ENCODE measurements at places on chromosomes 7 and 10. TPM values are rescaled to one million over a fixed set of nuclear protein-coding genes. Genes with fewer than 3 reads are reported as not detected.

The PLEKHS1 gene
- not detected for total RNA-seq

The GARIN1A gene
- total RNA-seq: 2.2 TPM

The ANKRD26 gene
- 10.5 TPM for total RNA-seq

The NANOS1 gene
- 0.69 TPM for total RNA-seq

The TAS2R41 gene
- total RNA-seq: not detected

The SLC25A13 gene
- total RNA-seq: 30.9 TPM

The KIF20B gene
- 25.3 TPM for total RNA-seq

The TRPV5 gene
- total RNA-seq: not detected

The GNA12 gene
- total RNA-seq: 114 TPM

The NEUROG3 gene
- not detected for total RNA-seq

The DKK1 gene
- total RNA-seq: not detected

The MACROH2A2 gene
- not detected for total RNA-seq

The ARF5 gene
- total RNA-seq: 77.1 TPM

The HOXA3 gene
- not detected for total RNA-seq

The SPDYE8 gene
- not detected for total RNA-seq

The NPFFR1 gene
- total RNA-seq: not detected

The SMKR1 gene
- total RNA-seq: 3.8 TPM

The HSPA12A gene
- total RNA-seq: 18.8 TPM

The CROT gene
- 12.4 TPM for total RNA-seq

The COL17A1 gene
- total RNA-seq: not detected

The CXCL12 gene
- not detected for total RNA-seq

The HOXA2 gene
- total RNA-seq: not detected

The MYH16 gene
- total RNA-seq: not detected

The GDF10 gene
- not detected for total RNA-seq

The PDE6C gene
- not detected for total RNA-seq

The CPA2 gene
- total RNA-seq: not detected

The TMEM229A gene
- not detected for total RNA-seq

The KCNIP2 gene
- total RNA-seq: 3.5 TPM

The AUTS2 gene
- 37.4 TPM for total RNA-seq

The CNPY1 gene
- not detected for total RNA-seq

The PAX4 gene
- total RNA-seq: not detected

The NME8 gene
- not detected for total RNA-seq

The GRM3 gene
- total RNA-seq: not detected

The ASZ1 gene
- total RNA-seq: not detected

The GDF2 gene
- not detected for total RNA-seq

The PTPN20 gene
- total RNA-seq: 2.4 TPM
